Liver (tissue), 10 donors: ENCODE measurements at places on chromosomes 3 and 15. TPM values are rescaled to one million over a fixed set of nuclear protein-coding genes. Genes with fewer than 3 reads are reported as not detected.

Gene CLDN18
- polyA plus RNA-seq = 0.06 TPM

- H3K36me3 ChIP-seq = no peaks in the 10 kb centered on the region
- no peaks in the 10 kb centered on the region for H3K27me3 ChIP-seq
- no peaks in the 10 kb centered on the region for H3K4me1 ChIP-seq
Measured at GRCh38 chr3:131221731-131222130, 159.8 kb upstream of the NUDT16 start.

DNA sequence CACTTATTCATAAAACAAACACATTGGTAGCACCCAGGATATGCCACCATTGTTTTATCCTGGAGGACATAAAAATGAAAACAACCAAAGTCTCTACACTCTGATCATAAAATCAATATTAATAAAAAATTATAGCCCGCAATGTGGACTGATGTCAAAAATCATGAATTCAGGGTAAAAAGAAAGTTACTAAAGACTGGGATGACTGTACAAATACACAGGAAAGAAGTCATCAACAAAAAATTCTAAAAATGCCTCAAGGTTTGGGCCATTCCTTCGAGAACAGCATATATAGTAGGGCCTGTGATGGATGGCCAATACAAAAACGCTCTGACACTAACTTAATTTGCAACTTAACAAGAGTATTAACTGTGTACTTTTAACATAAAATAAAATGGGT lies 76.8 kb downstream of the THBS1 start:
- no peak overlapping the region for H3K27ac ChIP-seq
- H3K36me3 ChIP-seq = no peaks in the 10 kb centered on the region
- H3K27me3 ChIP-seq = no peaks in the 10 kb centered on the region
- H3K4me3 ChIP-seq = no peak overlapping the region
- DNase-seq = no peak
- no peaks in the 10 kb centered on the region for H3K4me1 ChIP-seq

Gene BCL2A1
- 0.71 TPM for polyA plus RNA-seq
